Effector memory CD8-positive, alpha-beta T cell (primary cell): ENCODE measurements at places on chromosomes 7 and 10.
A peak's percentile ranks its signal among the peaks of the same experiment; 100 is the strongest.

DNA sequence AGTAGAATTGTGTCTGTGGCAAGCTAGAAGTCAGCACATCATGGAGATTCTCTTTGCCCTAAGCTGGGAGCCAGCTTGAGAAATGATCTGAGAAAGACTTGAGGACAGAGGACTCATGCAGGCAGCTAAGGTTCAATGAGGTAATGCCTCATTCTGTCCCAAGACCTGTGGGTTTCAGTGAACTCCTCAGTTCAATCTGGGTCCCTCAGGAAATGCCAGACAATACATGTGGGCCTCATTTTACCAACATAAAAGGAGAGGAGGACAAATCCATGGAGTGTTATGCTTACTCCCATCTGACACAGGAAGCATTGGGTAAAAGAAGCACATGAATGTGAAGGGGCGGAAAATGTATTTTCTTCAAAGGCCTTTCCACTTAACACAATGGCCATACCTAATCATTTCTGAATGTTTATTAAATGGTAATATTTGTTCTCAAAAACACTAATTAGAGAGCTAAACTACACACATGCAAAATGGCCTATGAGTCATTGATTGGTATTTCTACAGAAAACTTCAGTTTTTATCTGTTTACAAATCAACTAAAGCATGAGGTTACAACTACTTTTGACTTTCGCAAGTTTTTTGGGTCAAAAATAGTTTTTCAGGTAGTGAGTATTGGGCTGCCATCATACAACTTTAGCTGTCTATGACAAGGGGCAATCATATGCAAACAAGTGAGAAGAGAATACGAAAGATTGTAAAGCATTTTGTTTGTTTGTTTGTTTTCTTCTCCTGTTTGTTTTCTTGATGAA lies 205.3 kb downstream of the CHRM2 start:
- H3K4me1 ChIP-seq: no peaks in the 10 kb centered on the region
- no peak overlapping the region for H3K4me3 ChIP-seq
- no peak for DNase-seq
- H3K27me3 ChIP-seq: no peaks in the 10 kb centered on the region

GRCh38 chr7:5591278-5591874 lies 167.7 kb upstream of the TNRC18 start:
- H3K27me3 ChIP-seq: peaks cover 27% of the 10 kb centered on the region
- H3K27ac ChIP-seq: no peak overlapping the region
- H3K4me3 ChIP-seq: peak overlapping the region; percentile 43
- no peak for DNase-seq
- peaks cover 13% of the 10 kb centered on the region for H3K36me3 ChIP-seq
- H3K4me1 ChIP-seq: peaks cover 19% of the 10 kb centered on the region

- DNase-seq: no peak
- no peaks in the 10 kb centered on the region for H3K4me1 ChIP-seq
Observed at GRCh38 chr7:80589631-80590030, 48.8 kb upstream of the CD36 start.

GRCh38 chr10:112605063-112605462 lies 158.0 kb downstream of the VTI1A start:
- no peak overlapping the region for H3K4me3 ChIP-seq
- H3K27me3 ChIP-seq: no peaks in the 10 kb centered on the region
- H3K36me3 ChIP-seq: no peaks in the 10 kb centered on the region
- H3K27ac ChIP-seq: no peak overlapping the region
- H3K4me1 ChIP-seq: no peaks in the 10 kb centered on the region

DNA sequence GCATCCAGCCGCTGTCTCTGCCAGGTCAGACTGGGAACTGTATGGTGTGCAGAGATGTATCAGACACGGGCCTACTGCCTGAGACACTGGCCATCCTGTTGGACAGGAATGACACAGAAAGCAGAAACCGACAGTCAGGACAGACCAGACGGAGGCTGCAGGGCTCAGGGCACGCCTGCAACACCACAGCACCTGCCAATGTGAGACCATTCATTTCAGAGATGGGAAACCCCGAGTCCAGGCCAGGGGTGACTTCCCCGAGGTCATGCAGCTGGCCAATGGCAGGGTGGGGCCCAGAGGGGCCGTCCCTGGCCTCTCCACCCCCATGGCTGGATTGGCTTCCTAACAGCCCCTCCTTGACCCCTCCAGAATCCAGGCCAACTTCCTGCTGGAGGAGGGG lies 34.7 kb downstream of the GRID1 start:
- H3K36me3 ChIP-seq: no peaks in the 10 kb centered on the region
- peaks cover 37% of the 10 kb centered on the region for H3K27me3 ChIP-seq
- no peaks in the 10 kb centered on the region for H3K4me1 ChIP-seq
- H3K4me3 ChIP-seq: no peak overlapping the region

- H3K36me3 ChIP-seq: no peaks in the 10 kb centered on the region
- no peaks in the 10 kb centered on the region for H3K4me1 ChIP-seq
- no peaks in the 10 kb centered on the region for H3K27me3 ChIP-seq
- H3K27ac ChIP-seq: no peak overlapping the region
Observed at GRCh38 chr10:17564911-17565310, 52.3 kb downstream of the HACD1 start.

DNA sequence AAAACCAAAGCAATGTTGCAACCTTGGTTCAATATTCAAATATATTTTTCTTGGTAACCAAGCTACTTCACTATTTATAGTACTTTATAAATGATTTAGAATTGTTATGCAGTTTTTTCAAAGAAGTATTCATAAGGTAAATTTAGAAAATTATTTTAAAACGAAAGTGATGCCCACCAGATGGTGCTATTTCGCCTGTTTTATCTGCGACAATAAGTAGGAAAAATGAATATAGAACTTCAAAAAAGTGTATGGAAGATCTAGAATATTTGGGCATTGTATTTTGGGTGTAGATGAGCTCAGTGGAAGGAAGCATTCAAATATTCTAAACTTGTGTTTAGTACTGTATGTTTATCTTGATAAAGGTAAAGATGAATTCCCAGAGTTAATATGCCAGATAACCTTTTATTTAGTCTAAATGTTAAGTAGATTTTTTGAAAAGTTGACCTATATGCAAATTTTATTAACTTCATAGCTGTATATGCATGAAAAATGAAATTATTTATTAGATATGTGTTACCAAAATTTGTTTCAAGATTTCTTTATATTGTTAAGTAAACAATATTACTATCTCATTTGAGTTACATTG lies 93.2 kb downstream of the ADK start:
- H3K27ac ChIP-seq: no peak overlapping the region
- peaks cover 3% of the 10 kb centered on the region for H3K4me1 ChIP-seq
- peak; percentile 34 for DNase-seq
- H3K27me3 ChIP-seq: no peaks in the 10 kb centered on the region

GRCh38 chr10:75000748-75001321 lies 110.6 kb upstream of the SAMD8 start:
- peak overlapping the region; percentile 81 for H3K27ac ChIP-seq
- H3K27me3 ChIP-seq: no peaks in the 10 kb centered on the region
- peaks cover 3% of the 10 kb centered on the region for H3K4me1 ChIP-seq
- DNase-seq: no peak
- peaks cover 16% of the 10 kb centered on the region for H3K36me3 ChIP-seq

DNA sequence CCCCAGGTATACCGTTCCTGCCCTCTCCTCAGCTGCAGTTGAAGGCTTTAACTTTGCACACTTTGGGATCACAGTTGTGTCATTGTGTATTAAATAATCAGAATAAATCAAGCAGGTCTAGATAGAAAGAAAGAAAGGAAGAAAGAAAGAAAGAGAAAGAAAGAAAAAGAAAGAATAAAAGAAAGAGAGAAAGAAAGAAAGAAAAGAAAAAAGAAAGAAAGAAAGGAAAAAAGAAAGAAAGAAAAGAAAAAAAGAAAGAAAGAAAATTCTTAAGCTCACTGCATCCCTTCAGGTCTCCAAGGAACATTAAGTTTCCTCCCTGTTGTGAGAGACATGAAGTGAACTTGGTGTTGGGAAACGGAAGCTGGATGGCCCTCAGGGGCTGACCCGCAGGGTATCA lies 17.2 kb upstream of the TRIM24 start:
- no peaks in the 10 kb centered on the region for H3K4me1 ChIP-seq
- H3K4me3 ChIP-seq: no peak overlapping the region
- peaks cover 22% of the 10 kb centered on the region for H3K27me3 ChIP-seq
- DNase-seq: no peak

- H3K27ac ChIP-seq: no peak overlapping the region
- H3K4me3 ChIP-seq: no peak overlapping the region
- DNase-seq: peak; percentile 3
Observed at GRCh38 chr7:141785706-141786552, 4.1 kb upstream of the TAS2R5 start.

DNA sequence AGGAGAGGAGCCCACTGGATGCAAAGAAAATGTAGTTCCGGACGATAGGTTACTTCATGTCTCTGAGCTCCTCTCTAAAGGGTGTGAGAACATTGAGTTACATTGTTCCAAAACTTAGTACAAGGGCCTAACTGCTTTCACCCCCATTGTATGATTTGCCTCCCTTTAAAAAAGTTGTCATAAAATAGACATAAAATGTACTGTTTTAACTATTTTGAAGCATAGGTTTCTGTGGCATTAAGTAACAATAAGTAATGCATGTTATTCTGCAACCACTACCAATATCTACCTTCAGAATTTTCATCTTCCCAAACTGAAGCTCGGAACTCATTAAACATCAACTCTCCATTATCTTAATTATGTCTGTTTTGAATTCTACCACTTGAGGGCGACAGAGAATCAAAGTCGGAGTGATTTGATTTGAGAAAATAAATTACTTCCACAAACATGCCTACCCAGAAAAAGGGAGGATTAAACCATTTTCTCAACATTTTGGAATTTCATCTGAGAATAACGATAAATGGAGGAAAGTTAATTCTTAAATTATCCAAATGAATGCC lies 2.7 kb downstream of the IGFBP1 start:
- peaks cover 96% of the 10 kb centered on the region for H3K27me3 ChIP-seq
- H3K4me3 ChIP-seq: no peak overlapping the region
- H3K27ac ChIP-seq: no peak overlapping the region
- no peaks in the 10 kb centered on the region for H3K4me1 ChIP-seq
- DNase-seq: no peak
- peaks cover 2% of the 10 kb centered on the region for H3K36me3 ChIP-seq

DNA sequence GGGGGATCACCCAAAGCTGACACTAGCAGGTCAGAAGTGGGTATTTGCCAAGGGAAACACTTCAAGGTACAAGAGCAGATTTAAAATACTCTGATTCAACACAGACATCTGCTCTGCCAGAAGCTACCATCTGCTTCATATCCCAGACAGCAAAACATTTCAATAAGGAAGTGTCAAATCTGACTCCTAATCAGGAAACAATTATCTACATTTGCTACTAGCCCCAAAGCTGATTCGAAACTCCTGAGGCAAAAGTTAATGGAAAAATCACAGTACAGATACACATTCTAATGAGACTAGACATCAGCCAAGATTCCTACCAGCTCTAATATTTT lies 48.9 kb downstream of the PARD3 start:
- H3K4me3 ChIP-seq: no peak overlapping the region
- no peaks in the 10 kb centered on the region for H3K4me1 ChIP-seq
- H3K27me3 ChIP-seq: peaks cover 38% of the 10 kb centered on the region
- H3K36me3 ChIP-seq: no peaks in the 10 kb centered on the region
- no peak for DNase-seq

- no peak for DNase-seq
- H3K4me3 ChIP-seq: no peak overlapping the region
Observed at GRCh38 chr7:137371616-137372015, 28.1 kb upstream of the PTN start.

- no peaks in the 10 kb centered on the region for H3K4me1 ChIP-seq
- no peak for DNase-seq
- no peak overlapping the region for H3K27ac ChIP-seq
- H3K4me3 ChIP-seq: no peak overlapping the region
- peaks cover 8% of the 10 kb centered on the region for H3K36me3 ChIP-seq
Observed at GRCh38 chr7:139570119-139570518, 46.6 kb downstream of the CLEC2L start.

- no peak overlapping the region for H3K4me3 ChIP-seq
- no peak overlapping the region for H3K27ac ChIP-seq
- H3K4me1 ChIP-seq: no peaks in the 10 kb centered on the region
Observed at GRCh38 chr7:50771120-50772002, 11.3 kb downstream of the GRB10 start.

DNA sequence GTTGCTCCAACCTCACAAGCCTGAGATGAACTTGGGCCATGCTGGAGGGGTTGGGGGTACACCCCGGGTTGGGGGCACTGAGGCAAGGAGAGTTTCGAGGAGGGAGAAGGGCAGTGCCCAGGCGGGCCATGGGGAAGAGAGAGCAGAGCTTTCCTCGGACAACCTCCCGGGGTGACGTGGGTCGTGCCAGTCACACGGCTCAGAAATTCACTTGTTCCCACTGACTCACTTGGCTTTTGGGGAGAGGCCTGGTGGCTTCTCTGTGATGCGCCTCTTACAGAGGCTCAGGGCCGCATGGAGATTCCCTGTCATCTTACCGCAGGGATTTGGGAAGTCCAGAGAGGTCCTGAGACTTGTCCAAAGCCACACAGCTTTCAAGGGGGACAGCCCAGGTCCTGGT lies 2.9 kb downstream of the LAT2 start:
- H3K4me3 ChIP-seq: no peak overlapping the region
- no peaks in the 10 kb centered on the region for H3K27me3 ChIP-seq
- H3K4me1 ChIP-seq: peaks cover 15% of the 10 kb centered on the region
- H3K36me3 ChIP-seq: peaks cover 12% of the 10 kb centered on the region

DNA sequence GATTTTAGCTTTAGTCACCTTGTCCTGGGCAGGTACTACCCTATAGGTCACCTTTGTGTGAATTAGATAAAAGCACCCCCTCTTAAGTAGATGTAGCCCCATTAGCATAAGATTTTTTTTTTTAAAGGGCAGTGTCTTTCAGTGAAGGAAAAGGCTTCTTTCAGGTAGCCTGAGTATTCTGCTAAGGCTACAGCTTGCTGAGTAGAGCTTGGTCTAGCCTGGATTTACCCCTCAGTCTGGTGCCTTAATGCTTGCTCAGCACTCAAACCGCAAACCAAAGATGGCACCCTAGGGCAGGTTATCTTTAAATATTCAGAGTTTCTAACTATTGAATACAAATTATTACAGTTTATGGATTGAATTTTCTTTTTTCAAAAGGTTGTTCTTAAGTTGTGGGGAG lies 83.4 kb downstream of the GLCCI1 start:
- peaks cover 19% of the 10 kb centered on the region for H3K36me3 ChIP-seq
- DNase-seq: no peak
- H3K27me3 ChIP-seq: no peaks in the 10 kb centered on the region
- peaks cover 11% of the 10 kb centered on the region for H3K4me1 ChIP-seq
- no peak overlapping the region for H3K27ac ChIP-seq
- H3K4me3 ChIP-seq: no peak overlapping the region

- peaks cover 63% of the 10 kb centered on the region for H3K4me1 ChIP-seq
- peaks cover 11% of the 10 kb centered on the region for H3K36me3 ChIP-seq
- H3K27me3 ChIP-seq: no peaks in the 10 kb centered on the region
- no peak for DNase-seq
Observed at GRCh38 chr7:70712942-70713341, 419.0 kb upstream of the GALNT17 start.

DNA sequence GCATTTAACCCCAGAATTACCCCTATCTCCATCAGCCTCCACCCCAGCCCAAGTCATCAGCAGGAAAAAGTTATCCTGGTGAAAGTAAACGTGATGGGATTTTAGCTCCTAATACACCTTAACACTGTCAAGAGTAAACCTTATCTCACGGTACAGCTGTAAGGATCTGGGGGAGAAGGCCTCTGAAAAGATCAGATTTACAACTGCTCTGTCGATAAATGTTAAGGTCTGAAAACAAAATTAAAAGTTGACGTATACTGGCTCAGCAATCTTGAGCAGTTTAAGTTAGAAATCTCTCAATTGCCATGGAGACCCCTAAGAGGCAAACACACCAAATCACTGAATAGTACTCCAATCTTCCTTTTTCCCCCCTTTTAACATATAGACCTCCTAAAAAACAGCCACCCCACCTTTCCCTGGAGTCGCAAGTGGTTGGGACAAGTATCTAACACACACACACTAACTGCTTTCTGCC lies 6.1 kb downstream of the SKAP2 start:
- H3K27me3 ChIP-seq: peaks cover 10% of the 10 kb centered on the region
- no peak for DNase-seq
- H3K36me3 ChIP-seq: peaks cover 3% of the 10 kb centered on the region
